ENCODE measurements at places on chromosomes 5 and 9. TPM values are rescaled to one million over a fixed set of nuclear protein-coding genes. Genes with fewer than 3 reads are reported as not detected.

IL5 gene
- not detected for total RNA-seq

GCNT4 gene
- total RNA-seq, result 0.16 TPM

UGT3A1 gene
- total RNA-seq, result not detected

SMIM33 gene
- total RNA-seq, result not detected

GAS1 gene
- 48.3 TPM for total RNA-seq

CACFD1 gene
- 7.6 TPM for total RNA-seq

CD14 gene
- total RNA-seq, result 0.32 TPM

IL9 gene
- total RNA-seq, result not detected

DIRAS2 gene
- 0.09 TPM for total RNA-seq

SH2D3C gene
- total RNA-seq, result not detected

UNC5A gene
- not detected for total RNA-seq

WWC1 gene
- 0.17 TPM for total RNA-seq

NR5A1 gene
- total RNA-seq, result not detected

SOHLH1 gene
- not detected for total RNA-seq

CER1 gene
- total RNA-seq, result not detected

SLC4A9 gene
- not detected for total RNA-seq

ANKDD1B gene
- total RNA-seq, result 0.95 TPM

TEX48 gene
- total RNA-seq, result not detected

NUTM2G gene
- not detected for total RNA-seq

CCNJL gene
- total RNA-seq, result under 0.01 TPM

FAM151B gene
- total RNA-seq, result 3.9 TPM

ECM2 gene
- 7.2 TPM for total RNA-seq

CDKN2B-AS1 gene
- 5.6 TPM for total RNA-seq

ALDH1A1 gene
- total RNA-seq, result 10.1 TPM

ZSWIM6 gene
- total RNA-seq, result 10.9 TPM

FRMD3 gene
- total RNA-seq, result 0.26 TPM

PPP3R2 gene
- 0.09 TPM for total RNA-seq

EGR1 gene
- total RNA-seq, result 2.9 TPM

SLC6A18 gene
- not detected for total RNA-seq

FOXD4L6 gene
- total RNA-seq, result not detected

HMCN2 gene
- total RNA-seq, result 0.09 TPM

ARL10 gene
- 11.3 TPM for total RNA-seq

RECK gene
- total RNA-seq, result 42.3 TPM

HAPLN1 gene
- total RNA-seq, result 0.77 TPM

Measured in bronchial smooth muscle cell (primary cell).